ENCODE measurements at places on chromosomes 3 and 15.

DNA sequence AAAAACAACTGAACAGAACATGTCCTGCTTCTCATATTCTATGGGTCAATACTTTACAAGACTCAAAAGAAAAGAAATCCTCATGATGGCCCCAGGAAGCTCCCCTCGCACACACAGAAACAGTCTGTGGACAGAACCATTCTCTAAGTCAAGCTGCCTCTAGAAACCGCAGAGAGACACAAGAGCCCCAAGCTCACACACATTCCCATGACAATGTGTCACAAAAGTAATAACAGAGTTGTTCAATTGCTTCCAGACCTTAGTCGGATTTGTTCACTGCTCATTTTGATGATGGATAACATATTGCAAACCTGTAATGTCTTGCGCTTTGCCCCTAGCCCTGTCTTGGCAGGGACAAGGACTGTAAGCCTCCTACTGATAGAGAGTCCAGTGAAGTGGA is 60.9 kb downstream of the UMPS start:
- no peak for DNase-seq

DNA sequence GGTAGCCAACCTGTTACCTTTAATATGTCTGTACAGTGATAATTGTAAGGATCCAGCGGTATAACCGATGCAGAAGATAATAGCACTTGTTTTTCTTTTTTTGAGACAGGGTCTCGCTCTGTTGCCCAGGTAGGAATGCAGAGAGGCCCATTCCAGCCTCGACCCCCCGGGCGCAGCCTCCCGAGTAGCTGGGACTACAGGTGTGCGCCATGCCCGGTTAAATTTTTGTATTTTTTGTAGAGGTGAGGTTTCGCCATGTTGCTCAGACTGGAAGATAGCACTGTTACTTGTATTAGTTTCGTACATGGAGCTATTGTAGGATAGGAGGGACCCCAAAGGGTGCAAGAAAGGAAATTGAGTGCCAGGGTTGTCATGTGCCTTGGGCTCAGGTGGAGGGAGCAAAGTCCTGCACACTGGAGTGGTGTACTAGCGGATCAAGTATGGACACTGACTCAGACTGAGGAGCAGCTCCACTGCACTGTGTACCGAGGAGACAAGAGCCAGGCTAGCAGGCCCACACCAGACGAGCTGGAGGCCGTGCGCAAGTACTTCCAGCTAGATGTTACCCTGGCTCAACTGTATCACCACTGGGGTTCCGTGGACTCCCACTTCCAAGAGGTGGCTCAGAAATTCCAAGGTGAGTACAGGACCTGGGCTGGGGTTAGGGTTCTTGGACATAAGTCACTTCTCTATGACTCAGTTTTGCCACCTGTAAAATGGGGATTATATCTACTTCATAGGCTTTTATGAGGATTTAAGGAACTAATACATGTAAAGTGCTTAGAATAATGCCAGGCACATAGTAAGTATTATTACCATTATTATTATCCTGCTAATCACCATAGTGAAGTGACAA is 1.0 kb downstream of the OGG1 start:
- DNase-seq = no peak

- DNase-seq = no peak
These were observed 36.4 kb upstream of the ABHD2 start for GRCh38 chr15:89051875-89052274.

DNA sequence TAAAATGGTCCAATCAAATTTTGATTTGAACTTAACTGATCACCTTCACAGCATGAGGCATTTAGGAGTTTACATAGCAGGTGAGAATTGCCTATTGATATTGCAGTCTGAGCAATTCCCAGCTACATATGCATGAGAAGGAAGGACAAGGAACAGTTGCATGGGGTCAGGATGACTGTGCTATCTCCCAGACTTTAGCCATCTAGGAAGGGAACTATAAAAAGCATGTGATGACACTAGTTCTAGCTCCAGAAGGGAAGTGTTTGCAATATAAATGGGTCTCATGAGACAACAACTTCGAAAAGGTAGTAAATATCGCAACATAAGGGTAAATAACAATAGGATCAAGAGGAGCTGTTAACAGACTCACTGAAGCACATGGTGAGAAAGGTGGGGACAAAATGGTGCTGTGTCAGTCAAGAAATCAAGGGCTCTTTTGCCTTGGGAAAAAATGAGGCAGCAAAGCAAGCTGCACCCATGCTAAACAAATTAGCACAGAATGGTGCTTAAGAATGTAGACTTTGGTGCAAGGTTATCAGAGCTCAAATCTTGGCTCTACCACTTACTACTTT is 90.4 kb upstream of the SLC2A2 start:
- DNase-seq = no peak

- DNase-seq = no peak
These were observed 9.0 kb downstream of the ACP3 start for GRCh38 chr3:132326251-132326650.

- DNase-seq = no peak
These were observed 200.0 kb downstream of the ATP8B4 start for GRCh38 chr15:49919034-49919433.

DNA sequence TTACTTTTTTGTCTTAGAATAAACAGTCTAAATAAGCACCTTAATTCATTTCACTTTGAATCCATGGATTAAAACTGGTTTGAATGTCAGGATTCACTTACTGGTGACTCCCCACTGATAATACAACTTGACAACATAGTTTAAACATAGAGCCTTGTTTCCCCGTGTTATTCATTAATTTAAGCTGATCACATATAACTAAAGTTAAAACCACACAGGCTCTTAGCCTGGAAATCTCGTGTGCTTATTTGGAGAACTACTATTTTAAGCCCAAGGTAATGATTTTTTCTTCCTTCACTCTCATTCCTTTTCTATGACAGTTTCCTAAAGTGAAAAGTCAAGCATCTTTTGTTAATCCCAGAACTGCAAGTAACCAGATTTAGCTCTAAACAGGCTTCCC is 64.2 kb downstream of the HACD2 start:
- no peak for DNase-seq

DNA sequence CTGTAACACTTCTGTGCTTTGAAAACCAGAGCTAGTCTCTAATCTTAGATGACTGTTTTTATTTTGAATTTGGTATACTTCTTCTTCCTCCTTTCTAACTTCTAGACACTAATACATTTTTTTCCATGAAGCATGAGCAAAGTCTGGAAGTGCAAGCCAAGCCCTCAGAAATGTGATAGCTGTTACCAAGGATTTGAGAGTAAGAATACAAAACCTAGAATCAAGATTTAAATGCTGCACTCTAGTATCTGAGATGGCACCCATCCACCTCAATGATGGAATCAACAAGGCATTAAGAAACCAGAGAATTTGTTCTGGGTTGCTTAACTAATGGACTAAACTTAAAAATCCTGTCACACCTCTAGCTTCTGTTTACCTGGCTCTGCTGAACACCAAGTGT is 9.2 kb downstream of the FEZF2 start:
- DNase-seq = no peak

GRCh38 chr3:130699765-130700164 is 46.9 kb downstream of the PIK3R4 start:
- DNase-seq = no peak

GRCh38 chr15:92123962-92124656 is 269.6 kb upstream of the ST8SIA2 start:
- DNase-seq = no peak

DNA sequence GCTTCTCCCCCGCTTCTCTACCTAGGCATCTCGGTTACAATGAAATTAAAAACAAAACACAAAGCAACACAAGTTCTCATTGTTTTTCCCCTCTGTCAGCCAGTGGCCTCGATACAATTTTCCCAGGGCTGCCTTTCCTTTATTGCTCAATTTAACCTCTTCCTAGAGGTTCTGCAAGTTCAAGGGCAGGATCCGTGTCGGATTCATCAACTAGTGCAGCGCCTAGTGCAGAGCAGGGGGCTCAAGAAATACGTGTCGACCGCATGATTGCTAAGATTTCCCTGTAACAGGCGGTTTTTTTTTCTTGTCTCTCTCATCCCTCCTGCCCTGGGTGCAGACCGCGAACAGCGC is 1.4 kb upstream of the BHLHE40 start:
- DNase-seq = no peak

DNA sequence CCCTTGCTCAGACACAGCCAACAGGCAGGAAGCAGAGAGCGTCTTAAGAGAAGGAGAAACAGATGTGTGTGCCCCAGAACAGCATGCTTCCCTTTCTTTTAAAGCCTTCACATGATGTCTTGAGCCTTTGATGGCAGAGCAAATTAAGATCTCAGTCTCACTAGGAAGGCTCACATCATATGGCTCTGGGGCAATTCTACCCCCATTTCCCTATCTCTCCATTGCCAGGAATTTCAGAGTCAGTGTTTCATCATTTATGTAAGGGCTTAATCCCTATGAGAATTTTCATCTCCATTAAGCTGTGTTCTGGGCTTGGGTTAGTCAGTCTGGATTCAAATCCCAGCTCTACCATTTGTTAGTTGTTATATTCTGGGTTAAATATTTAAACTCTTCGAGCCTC is 41.4 kb upstream of the GLCE start:
- no peak for DNase-seq

DNA sequence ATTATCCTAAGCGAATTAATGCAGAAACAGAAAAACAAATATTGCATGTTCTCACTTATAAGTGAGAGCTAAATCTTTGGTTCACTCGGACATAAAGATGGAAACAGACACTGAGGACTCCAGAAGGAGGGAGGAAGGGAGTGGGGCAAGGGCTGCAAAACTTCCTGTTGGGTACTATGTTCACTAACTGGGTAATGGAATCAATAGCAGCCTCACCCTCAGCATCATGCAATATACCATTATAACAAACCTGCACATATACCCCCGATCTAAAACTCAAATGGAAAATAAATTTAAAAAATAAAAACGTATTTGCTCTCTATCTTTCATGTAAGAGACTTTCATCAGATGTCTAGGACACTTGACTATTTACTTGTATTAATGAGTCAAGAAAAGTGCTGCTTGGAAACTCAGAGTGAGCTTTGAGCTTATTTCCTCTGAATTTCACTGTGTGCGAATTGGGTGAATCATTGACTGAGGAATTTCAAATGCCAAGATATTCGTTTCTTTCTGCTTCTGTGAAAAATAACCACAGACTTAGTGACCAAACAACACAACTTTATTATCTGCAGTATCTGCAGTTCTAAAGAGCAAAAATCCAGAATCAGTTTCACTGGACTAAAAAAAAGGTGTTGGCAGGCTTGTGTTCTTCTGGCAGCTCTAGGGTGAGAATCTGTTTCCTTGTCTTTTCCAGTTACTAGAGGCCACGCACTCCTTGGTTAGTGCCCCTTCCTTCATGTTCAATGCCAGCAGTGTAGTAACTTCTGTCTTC is 18.4 kb downstream of the TM4SF18 start:
- no peak for DNase-seq

DNA sequence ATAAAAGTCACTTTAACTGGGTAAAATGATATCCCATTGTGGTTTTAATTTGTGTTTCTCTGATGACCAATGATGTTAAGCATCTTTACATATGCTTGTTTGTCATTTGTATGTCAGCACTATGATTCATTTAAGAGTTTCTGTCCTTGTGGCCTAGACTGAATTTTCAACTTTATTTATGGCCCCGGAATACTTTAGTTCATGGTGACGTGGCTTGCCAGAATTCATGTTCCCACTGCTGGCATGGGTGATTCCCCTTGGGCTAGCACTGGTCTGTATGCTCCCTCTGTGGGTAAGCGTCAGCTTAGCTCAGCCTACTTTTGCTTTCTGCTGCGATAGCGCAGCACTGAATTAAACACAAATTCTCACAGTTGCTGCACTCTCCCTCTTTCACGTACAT is 436.3 kb upstream of the SGO1 start:
- DNase-seq = no peak

GRCh38 chr3:183074881-183075280 is 24.4 kb downstream of the MCCC1 start:
- DNase-seq = no peak

GRCh38 chr15:83312071-83312470 is 27.6 kb upstream of the BNC1 start:
- DNase-seq = no peak

- no peak for DNase-seq
These were observed 921.4 kb downstream of the MCTP2 start for GRCh38 chr15:95152741-95153140.

- peak; percentile 51 for DNase-seq
These were observed 5.5 kb downstream of the GRIP2 start for GRCh38 chr3:14534516-14535191.

GRCh38 chr3:78846718-78847117 is 921.1 kb downstream of the ROBO1 start:
- DNase-seq = peak; percentile 28

GRCh38 chr3:27221264-27221932 is 147.8 kb downstream of the NEK10 start:
- no peak for DNase-seq

- DNase-seq = no peak
These were observed 11.2 kb upstream of the CAPN3 start for GRCh38 chr15:42348083-42348482.

DNA sequence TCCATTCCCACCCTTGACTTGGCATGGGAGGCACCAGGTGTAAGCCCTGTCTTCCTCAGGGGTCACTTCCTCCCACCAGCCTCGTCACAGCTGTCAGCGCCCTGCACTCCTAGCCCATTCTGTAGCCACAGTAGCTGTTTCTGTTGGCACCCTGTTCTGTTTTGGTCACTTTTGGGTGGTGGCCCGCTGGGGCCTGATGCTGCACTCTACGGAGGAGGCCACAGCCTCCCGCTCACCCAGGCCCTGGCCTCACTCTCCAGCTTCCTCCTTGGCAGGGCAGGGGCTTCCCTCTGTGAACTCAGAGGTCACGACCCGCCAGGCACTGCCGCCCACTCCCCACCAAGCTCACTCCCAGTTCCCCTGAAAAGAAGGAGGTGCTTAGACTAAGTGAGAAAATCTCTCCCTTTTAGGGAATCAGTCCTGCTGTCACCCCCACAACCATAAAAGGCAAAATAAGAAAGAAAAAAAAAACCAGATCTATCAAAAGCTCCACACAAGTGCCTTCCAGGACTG is 68.4 kb downstream of the MGLL start:
- DNase-seq = no peak

- DNase-seq = no peak
These were observed 18.9 kb upstream of the MLF1 start for GRCh38 chr3:158552124-158552523.

- no peak for DNase-seq
These were observed 11.2 kb downstream of the MAP1A start for GRCh38 chr15:43528542-43529007.

- DNase-seq = no peak
These were observed 53.8 kb upstream of the SCAANT1 start for GRCh38 chr3:63966007-63966406.

DNA sequence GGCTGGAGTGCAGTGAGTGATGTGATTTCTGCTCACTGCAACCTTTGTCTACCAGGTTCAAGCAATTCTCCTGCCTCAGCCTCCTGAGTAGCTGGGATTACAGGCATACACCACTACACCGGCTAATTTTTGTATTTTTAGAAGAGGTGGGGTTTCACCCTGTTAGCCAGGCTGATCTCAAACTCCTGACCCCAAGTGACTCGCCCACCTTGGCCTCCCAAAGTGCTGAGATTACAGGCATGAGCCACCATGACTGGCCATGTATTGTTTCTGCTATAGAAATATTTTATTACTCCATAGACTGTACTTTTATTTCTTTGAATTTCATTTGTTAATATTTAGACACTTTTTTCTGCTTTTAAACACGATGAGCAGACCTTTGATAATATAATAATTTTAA is 60.4 kb downstream of the GTF2E1 start:
- no peak for DNase-seq

- DNase-seq = no peak
These were observed 232.0 kb downstream of the KCNMB2 start for GRCh38 chr3:178768072-178768864.

Measured in femur (tissue), 1 donor.